ENCODE measurements at places on chromosomes 13 and 19.

DNA sequence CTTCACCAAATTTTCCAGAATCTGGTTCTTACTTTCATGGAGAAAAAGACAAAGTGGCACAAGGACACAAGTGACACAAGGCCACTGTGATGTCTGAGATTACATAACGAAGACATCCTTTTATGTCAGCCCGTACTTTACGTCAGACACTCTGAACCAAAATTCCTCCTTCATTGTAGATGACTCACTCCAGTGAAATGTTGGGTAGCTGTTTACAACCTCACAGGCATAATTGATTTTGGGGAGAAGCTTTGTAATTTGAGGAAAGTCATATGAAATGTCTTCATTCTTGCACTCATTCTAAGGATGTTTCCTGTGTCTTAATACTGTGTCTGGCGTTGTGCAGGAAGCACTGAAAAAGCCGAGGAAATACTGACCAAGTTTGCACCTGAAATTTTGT, 20.0 kb upstream of the LGALS14 start:
- no peak for DNase-seq

DNA sequence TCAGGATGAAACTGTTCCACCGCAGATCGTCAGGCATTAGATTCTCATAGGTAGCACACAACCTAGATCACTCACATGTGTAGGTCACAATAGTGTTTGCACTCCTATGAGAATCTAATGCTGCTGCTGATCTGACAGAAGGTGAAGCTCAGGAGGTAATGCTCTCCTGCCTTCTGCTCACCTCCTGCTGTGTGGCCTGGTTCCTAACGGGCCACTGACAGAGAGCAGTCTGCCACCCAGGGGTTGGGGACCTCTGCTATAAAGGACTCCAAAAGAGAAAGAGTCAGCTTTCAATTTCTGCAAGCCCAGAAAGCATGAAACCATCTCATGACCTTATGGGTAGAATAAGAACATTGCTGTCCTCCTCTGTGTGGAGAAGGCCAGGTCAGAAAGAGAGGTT, 43.5 kb upstream of the PCCA start:
- DNase-seq, result no peak

DNA sequence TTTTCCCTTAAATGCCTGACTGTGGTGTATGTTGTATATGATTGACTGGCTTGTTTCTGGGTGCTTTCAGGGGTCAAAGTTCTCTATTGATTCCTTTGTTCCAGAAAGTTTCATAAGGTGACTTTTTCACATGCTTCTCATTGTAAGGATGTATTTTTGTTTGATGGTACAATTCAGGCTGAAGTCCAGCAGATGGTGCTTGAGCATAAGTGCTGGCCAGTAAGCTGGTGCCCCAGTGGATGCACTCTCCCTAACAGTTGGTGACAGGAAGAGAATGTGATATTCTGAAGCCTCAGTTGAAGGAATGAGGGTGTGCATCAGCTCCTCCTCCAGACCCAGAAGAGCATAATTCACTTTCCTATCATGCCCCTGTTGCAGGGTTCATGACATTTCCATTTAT, 1941.6 kb upstream of the PRR20A start:
- DNase-seq, result no peak

DNA sequence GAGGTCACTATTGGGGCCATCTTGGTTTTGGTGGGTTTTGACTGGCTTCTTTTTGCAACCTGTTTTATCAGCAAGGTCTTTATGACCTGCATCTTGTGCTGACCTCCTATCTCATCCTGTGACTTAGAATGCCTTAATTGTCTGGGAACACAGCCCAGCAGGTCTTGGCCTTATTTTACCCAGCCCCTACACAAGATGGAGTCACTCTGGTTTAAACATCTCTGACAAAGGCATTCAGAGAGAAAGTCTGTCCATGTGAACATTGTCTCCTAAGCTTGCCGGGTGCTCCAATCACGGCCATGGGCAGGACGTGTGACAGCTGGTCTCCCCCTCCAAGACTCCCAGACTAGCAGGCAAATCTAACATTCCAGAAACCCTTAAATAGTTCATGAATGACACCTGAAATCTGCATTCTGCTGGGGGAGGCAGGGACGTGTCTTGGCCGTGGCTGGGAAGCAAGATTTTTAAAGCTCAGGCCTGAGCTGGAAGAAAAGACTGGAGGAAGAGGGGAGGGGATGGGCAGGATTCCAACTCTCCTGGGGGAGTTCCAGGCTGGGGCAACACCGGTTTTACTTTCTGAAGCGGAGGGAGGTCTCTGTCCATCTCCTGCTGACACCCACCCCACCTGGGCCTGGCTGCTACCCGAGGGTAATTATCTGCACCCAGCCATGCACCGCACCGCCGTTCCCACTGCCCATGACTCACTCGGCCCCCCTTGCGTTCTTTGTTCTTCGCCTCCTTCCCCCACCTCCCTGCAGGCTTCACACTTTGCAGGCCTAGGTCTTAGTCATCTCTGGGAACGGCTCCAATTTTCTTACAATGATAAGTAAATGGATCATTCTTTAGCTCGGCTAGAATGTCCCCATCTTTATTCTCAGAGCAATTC, 11.6 kb upstream of the OR1M1 start:
- DNase-seq, result no peak

DNA sequence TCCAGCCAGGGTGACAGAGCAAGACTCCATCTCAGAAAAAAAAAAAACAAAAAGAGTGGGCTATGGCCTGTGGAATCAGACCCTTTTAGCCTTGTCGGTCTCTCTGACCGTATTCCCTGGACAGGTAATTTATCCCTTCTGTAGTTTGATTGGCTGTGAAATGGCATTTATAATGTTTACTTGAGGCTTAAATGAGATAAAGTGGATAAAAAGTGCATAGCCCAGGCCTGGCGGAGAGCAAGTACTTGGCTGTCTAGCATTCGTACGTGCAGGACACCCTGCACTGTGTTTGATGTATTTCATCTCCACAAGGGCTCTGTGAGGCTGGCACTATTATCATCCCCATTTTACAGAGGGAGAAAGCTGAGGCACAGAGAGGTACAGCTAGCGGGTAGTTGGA, 7.0 kb downstream of the NTN5 start:
- DNase-seq, result no peak

GRCh38 chr19:41945135-41945766, 13.9 kb downstream of the RABAC1 start:
- DNase-seq, result peak; percentile 99

DNA sequence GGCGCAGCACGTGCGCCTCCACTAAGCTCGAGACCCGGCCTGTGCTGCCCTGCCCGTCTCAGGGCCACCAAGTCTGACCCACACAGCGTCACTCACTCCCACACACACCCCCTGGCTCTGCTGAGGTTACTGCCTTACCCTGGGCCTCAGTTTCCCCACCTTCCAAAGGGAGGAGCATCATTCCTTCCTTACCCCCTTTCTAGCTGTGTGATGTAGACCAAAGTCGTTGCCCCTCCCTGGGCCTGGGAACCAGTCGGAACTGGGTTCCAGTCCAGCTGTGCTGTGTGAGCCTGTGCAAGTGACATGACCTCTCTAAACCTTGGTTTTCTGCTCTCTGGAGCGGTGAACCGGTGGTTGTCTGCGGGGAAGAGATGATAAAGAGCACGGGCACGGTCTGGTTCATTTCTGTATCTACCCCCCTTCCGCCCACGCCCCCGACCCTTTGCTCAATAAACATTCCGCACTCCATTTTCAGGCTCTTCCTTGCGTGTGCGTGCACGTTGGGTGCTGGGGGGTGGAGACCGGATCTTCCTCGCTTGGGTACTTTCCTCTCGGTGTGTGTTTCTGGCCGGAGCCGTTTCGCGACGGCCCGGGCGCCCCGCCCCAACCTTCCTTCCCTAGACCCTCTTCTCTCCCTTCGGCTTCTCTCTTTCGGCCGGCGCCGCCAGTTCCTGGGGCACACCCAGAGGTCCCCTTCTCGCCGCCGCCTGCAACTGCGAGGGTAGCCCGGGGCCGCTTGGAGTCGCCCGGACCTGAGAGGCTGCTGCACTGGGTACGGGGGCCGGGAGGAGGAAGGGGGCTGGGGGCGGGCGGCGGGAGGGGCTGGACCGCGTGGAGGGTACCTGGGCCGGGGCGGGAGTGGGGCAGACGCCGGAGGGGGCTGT, at the start of gene ZNF581:
TSS of gene ZNF581 (plus strand) at position 647 of the 884 bp plus-strand sequence. CDS start 923 bp downstream, outside the sequence.
- peak; percentile 63 for DNase-seq

DNA sequence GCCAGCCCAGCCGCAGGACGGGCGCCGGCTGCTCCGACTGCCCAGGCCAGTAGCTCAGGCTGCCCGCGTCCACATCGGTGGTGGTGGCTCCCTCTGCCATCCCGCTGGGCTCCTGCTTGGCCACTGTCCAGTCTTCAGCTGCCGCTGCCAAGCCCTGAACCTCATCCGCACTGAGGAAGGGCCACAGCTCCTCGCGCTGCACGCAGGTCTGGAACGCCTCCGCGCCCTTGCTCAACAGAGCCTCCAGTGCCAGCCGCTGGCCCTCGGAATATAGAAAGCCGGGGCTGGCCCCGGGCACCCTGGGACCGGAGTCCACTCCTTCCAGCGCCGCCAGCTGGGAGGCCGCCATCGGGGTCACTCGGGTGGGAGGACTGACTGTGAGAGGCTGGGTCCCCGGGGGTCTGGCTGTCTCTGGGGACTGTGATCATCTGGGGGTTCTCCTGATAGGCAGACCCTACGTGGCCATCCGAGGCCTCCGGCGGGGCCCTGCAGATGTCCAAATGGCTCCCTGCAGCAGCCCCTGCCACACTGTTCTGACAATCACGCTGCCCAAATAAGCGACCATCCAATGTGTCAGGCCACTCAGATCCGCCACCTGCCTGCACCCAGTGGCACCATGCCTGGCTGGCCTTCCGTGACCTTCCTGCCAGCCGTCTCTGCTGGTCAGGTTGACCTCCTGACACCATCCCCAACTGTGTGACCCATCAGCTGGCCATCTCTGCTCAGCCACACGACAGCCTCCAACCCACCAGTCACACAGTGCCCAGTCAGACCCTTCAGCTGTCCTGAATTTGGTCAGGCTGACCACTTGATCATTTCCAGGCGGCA, 1.6 kb downstream of the FAM83E start:
- no peak for DNase-seq

DNA sequence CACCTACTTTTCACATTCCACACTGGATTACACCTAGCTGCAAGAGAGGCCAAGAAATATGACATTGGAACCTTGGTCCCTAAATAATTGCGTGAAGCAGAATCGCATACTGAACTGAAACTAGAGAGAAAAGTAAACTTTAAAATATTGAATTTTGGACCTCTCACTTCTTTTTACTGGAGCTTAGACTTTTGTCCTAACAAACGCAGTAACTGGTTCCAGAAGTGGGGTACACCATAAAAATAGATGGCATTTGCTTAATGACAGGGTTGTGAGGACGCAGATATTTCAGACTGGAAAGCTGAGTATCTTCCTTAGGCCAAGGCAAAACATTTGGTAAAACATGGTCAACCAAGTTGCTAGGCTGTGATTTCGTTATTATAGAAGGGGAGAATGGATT, 19.2 kb upstream of the TPM4 start:
- no peak for DNase-seq

GRCh38 chr19:33627962-33628839, 6.4 kb downstream of the CHST8 start:
- DNase-seq, result no peak

- DNase-seq, result no peak
These were observed 24.1 kb downstream of the PBX4 start for GRCh38 chr19:19594381-19594780.

- DNase-seq, result no peak
These were observed 745.2 kb downstream of the PCDH17 start for GRCh38 chr13:58376775-58377174.

DNA sequence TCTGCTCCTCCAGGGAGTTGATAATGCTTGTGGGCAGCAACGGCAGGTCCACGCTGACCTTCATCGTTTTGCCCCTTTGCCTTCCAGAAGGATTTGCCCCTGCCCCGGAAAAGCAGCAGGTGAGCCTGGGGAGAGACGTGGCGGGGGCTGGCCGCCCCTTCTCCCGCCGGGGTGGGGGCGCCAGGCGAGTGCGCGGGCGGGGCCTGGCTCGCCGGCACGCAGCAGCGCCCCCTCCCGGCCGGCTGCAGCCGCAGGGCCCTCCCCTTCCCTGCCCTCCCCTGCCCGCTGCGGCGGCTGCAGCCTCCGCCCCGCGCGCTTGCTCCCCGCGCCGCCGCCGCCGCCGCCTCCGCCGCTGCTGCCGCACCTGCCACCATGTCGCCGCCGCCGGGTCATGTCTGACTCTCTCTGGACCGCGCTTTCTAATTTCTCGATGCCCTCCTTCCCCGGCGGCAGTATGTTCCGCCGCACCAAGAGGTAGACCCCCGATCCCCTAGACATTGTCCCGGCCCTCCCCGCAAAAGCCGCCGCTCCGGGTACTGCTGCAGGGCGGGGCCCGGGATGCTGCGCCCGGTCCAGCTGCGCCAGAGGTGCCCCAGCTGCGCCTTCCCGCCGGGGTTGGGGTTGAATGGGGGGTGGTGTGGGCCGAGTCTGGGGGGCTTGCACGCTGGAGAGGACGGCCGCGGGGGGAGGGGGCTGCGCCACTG, at the start of gene MAST1:
TSS of gene MAST1 (plus strand) at position 334 of the 704 bp plus-strand sequence. CDS start at position 392, 58 bp downstream.
- DNase-seq, result no peak

- no peak for DNase-seq
These were observed 3.6 kb downstream of the ACTN4 start for GRCh38 chr19:38650911-38651584.

DNA sequence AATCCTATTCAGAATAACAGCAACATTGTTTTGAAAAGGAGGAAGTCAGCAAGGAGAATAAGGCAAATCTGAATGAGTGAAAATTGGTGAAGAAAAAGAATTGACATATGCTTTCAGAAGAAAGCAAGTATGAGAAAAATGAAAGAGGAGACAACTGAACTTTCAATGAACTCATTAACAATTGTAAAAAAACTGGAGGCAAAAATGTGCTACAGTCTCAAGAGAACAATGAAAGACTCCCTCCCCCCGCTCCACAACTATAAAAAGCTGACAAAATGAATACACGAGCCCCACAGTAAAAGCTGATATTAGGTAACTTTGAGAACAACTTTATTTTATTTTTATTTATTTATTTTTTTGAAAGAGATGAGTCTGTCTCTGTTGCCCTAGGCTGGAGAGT, 373.1 kb downstream of the DIAPH3 start:
- no peak for DNase-seq

DNA sequence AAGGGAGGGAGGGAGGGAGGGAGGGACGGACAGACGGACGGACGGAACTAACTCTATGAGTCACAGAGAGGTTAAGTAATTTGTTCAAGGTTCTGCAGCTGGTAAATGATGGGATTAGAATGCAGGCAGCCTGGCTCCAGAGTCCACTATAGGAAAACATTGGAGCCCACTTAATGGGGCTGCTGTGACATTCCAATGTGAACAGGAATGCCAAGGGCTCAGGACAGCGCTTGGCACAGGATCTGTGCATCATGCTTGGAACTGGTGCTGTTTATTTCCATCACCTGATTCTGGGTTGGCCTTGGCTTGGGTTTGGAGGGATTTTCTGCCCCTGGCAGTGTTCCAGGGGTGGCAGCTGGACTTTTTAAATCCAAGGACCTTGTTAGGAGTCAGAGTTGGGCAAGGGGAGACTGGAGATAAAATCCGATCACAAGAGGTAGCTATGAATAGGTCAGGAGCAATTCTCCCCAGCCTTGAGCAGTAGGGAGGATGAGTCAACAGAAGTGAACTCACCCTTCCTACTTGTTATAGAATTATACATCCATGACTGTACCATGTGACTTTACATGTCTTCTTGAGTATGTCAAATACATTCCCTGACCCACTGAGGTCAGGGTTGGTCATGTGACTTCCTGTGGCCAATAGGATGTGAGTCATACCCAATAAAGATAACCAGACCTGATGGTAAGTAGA, 7.8 kb upstream of the HIF3A start:
- DNase-seq, result no peak

GRCh38 chr19:45446295-45446694, 21.5 kb upstream of the FOSB start:
- DNase-seq, result no peak

GRCh38 chr19:39553082-39553652, 13.2 kb upstream of the EID2 start:
- DNase-seq, result no peak

GRCh38 chr19:43799502-43800142, 2.6 kb downstream of the LYPD5 start:
- DNase-seq, result no peak

Measured in GM12864 (cell line).